Activated CD4-positive, alpha-beta T cell treated with anti-CD3 and anti-CD28 coated beads for 24 hours (primary cell): ENCODE measurements at places on chromosomes 2 and 18.

DNA sequence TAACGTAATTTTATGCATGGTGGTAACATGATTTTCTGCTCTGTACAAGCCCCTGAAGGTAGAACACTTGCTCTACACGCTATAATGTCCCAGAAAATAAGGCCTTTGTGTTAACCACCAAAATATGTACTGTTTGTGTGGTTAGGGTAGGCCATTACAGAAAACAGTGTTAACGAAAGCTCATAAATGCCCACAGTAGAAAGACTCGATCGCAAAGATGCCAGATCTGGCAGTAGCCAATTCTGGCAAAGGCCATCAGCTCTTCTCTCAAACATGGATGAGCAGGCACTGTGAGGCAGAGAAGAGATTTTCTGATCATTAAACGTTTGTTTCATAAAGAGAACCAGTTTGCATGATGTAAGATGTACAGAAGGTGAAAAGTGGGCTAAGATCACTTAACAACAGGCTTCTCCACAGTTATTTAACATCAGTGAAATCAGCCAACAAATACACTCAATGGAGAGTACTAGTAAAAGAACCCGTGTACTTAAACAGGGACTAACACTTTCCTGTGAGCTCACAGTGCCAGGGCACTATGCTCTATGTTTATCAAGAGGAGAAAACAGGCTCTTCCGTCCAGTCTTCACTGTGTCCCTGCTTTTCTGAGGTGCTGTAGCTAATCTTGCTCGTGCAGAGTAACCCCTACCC is 80.3 kb downstream of the SPRED2 start:
- DNase-seq = no peak

DNA sequence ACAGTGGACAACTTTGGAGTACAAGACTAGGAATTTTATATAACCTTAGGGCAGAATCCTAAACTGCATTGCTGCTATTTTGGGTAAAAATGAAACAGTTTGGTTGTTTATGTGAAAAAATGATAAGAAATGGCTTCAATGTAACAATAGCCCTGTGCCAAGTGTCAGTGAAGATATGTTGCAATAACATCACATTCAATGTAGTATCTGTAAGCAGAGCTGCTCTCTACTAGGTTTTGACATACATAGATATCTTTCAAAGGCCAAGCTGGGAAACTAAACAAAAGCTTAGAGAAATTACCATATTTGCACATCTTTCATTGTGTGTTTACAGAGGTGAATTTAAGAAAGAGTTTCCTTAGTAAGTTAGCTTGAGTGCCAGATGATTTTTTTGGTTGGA is 135.0 kb upstream of the DOK6 start:
- DNase-seq = no peak

- no peak for DNase-seq
Observed at GRCh38 chr2:233259730-233260129, 8.3 kb downstream of the ATG16L1 start.

DNA sequence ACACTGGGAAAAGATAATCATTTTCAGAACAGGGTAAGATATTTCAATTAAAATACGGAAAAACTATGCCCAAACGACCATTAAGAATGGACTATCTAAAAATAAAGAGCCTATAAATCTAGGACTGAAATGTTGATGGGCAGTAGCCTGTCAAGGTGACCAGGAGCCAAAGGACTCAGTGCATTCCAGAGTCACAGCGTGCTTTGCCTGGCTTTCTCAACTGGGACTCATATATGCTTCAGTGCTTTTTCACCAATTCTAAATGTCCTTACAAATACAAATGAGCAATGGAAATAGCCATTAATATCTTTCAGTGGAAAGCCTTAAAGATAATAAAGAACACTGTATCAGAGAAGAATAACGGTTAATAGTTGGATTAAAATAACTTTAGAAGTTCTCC is 35.4 kb downstream of the PREPL start:
- no peak for DNase-seq

- DNase-seq = no peak
Observed at GRCh38 chr2:82599021-82599420, 1860.1 kb downstream of the SUCLG1 start.

DNA sequence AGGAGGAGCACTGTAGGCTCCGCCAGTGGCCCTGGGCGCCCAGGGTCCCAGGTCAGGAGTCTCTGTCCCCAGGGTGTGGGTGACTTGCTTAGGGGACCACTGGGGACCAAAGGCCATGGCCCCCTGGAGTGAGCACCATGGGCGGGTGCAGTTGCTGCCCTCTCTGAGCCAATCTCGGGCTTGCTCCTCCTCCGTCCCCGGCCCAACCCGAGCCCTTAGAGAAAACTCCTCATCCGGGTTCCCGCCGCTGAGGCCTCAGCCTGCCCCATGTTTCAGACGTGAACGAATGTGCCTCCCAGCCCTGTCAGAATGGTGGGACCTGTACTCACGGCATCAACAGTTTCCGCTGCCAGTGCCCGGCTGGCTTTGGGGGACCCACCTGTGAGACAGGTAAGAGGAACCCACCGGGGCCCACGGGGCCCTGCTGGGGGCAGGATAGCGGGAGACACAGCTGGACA is 38.6 kb downstream of the SNED1 start:
- DNase-seq = no peak

DNA sequence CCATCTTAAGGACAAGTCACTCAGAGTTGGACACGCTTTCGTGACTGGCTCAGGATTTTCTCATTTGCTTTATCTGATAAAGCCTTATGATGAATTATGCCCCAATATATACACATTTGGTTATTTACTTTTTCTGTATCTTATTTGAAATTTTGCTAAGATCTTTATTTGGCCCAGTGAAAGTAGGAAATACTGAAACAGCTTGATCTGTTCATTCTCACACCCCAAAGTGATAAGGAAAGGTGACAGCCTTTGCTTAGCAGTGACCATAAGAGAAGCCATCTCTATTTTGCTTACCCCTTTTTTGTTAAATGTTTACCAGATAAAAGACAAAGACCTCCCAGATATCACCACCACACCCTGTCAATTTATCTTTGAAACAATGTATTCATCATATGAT is 428.3 kb downstream of the PARD3B start:
- DNase-seq = no peak

- DNase-seq = no peak
Observed at GRCh38 chr2:98805412-98806171, 74.7 kb upstream of the MGAT4A start.

GRCh38 chr2:196500686-196501431 is 138.7 kb upstream of the CCDC150 start:
- no peak for DNase-seq

GRCh38 chr18:68557183-68557582 is 157.7 kb downstream of the TMX3 start:
- DNase-seq = no peak

- DNase-seq = no peak
Observed at GRCh38 chr2:211793690-211794089, 744.9 kb downstream of the ERBB4 start.

DNA sequence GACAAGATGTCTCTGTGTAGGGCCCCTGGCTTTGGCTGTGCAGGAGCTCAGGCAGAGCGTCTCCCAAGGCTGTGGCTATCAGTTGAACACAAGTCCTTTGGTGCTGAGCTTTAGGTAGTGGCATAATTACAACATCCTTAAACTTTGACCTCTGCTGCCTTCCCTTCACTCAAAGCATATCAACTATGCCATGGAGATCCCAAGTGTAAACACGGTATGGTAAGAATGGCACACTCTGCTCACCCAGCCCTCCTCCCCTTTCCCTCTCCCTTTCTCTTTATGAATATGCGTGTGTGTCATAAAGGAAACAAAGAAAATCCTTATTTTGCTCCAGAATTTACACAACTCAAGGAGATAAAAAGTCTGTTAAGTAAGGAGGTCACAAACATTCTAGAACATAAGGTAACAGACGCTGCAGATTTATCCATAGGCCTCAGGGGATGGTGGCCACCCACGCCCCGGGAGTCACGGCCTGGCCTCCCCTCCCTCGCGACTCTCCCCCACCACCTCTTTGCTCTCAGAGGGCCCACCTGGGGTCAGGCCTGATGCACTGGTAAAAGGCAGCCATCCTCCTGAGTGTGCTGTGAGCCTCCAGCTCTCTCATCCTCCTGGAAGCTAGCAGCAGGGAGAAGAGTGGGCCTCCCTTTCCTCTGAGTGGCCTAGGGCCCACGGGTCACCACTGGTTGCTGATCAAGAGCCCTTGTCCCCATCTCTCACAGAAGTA is 67.3 kb downstream of the CRACDL start:
- no peak for DNase-seq

GRCh38 chr2:203799908-203800307 is 67.7 kb upstream of the CTLA4 start:
- no peak for DNase-seq

- no peak for DNase-seq
Observed at GRCh38 chr2:137959166-137959565, 5.1 kb upstream of the HNMT start.

GRCh38 chr2:84309281-84309680 is 149.8 kb downstream of the SUCLG1 start:
- no peak for DNase-seq

- no peak for DNase-seq
Observed at GRCh38 chr2:134739236-134739878, 20.6 kb upstream of the TMEM163 start.

DNA sequence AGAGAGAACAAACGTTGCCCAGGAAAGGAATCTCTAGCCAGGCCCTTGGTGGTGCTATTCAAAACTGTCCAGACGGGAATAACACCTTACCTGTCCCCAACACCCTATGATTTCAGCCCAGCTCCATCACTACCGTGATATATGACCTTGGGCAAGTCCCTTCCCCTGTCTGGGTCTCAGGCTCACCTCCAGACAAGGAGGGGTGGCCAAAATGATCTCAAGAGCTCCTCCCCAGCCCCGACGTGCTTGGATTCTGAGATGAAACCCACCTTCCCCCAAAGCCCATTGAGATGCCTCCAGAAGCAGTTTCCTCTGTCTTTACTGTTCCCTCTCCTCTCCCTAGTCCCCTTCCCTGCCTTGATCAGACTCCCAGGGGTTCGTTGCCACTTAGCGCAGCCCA is 1.5 kb downstream of the KCNK3 start:
- no peak for DNase-seq

- no peak for DNase-seq
Observed at GRCh38 chr2:234677758-234678538, 181.1 kb upstream of the ARL4C start.

DNA sequence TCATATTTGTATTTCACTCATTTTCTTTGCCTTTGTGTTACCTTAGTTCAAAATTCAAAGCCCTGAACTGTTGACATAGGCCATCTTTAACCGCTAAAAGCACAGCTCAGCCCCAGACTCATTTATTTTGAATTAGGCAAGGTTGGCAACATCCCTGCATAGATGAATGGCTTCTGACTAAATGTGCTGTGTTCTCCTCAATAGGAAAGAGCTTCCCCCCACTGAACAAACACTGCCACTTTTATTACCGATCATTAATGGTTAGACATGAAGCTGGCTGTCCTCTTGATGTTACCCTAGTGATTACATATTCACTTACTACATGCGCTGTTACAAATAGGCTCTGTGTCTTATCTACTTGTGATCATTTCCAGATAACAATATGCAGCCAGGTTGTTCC is 170.7 kb downstream of the ADCYAP1 start:
- DNase-seq = no peak
